ENCODE measurements at places on chromosomes 16 and 17. TPM values are rescaled to one million over a fixed set of nuclear protein-coding genes. Genes with fewer than 3 reads are reported as not detected.
A peak's percentile ranks its signal among the peaks of the same experiment; 100 is the strongest.

DNA sequence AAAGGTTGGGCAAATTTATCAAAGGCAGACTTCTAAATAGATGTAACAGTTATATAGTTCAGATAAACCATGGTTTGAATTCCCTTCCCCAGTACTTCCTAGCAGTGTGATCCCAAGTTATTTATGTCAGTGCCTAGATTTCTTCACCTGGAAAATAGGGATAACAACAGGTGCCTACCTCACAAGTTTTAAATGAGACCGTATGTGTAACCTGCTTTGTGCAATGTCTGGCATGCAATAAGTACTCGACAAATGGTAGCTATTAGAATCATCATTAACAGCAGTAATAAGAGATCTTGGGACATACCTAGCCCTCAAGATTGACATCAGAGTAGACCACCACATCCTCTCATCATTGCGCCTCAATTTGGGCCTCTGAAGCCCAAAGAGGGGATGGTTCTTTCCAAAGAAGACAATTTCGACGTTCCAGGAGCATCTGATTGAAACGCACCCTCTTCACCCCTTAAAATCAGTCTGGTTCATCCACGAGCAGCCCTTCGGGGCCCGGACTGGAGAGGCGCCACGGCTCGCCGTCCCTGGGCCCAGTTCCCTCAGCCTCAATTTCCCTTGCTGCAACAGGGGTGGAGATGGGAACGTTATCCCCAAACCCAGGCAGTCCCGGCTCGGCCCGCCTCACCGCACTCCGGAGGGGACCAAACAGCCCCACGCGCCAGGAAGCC is 541 bp downstream of the ACACA start:
- H3K4me3 ChIP-seq: peak overlapping the region; percentile 95
- no peak overlapping the region for H3K27ac ChIP-seq
- no peak for DNase-seq
- H3K27me3 ChIP-seq: peaks cover 3% of the 10 kb centered on the region

DNA sequence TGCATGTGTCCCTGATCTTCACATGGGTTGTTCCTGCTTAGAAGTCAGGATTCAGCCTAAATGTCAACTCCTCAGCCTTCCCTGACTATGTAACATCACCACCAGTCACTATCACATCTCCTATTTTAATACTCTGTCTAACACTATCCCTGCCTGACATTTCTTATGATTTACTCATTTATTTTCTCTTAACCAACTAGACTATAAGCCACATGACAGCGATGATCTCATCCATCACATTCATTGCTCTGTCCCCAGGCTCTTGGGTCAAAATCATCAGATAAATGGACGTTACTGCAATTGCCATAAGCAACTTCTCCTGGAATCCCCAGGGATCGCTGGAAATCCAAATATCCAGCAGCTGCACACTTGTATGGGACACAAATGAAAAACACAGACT is 15.7 kb downstream of the CDRT4 start:
- no peak overlapping the region for H3K4me3 ChIP-seq
- no peaks in the 10 kb centered on the region for H3K4me1 ChIP-seq
- DNase-seq: no peak
- peaks cover 14% of the 10 kb centered on the region for H3K36me3 ChIP-seq

DNA sequence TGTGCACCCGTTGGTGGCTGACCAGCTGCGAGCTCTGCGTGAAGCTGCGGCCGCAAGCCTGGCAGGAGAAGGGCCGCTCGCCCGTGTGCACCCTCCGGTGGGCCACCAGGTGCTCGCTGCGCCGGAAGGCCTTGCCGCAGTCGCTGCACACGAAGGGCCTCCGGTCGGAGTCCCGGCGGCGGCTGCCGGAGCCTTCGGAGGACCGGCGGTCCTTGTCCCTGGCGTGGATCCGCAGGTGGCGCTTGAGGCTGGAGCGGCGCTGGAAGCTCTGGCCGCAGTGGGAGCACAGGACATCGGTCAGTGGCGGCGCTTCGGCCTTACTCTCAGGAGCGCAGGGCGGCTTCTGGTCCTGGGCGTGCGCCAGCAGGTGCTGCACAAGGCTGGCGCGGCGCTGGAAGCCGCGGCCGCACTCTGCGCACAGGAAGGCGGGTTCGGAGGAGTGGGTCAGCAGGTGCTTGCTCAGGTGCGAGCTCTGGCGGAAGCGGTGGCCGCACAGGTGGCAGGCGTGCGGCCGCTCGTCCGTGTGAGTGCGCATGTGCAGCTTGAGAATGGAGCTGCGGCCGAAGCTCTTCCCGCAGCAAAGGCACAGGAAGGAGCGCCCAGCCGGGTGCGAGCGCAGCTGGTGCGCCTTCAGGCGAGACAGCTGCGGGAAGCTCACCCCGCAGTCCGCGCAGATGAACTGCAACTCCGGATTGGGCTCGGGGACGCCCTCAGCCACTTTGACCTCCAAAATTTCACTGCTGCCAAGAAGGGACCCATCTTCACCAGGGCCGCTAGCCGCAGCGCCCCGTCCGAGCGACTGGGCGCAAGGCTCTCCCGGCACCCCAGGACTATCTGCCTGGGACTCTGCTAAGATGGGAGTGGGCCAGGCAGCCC is 9.1 kb downstream of the ZSCAN10 start:
- H3K27me3 ChIP-seq: no peaks in the 10 kb centered on the region
- no peak overlapping the region for H3K4me3 ChIP-seq
- DNase-seq: no peak
- peaks cover 45% of the 10 kb centered on the region for H3K36me3 ChIP-seq
- H3K27ac ChIP-seq: no peak overlapping the region

Gene ADORA2B
- 3.1 TPM for total RNA-seq

GRCh38 chr17:75087558-75088453 is at the start of gene SLC16A5:
TSS of gene SLC16A5 (plus strand) at chr17:75087954. CDS start at chr17:75093637, 5,683 bp downstream.
- peak within 1 kb of the TSS; percentile 35 for H3K27ac ChIP-seq
- peak within 1 kb of the TSS; percentile 88 for H3K4me3 ChIP-seq
- H3K27me3 ChIP-seq: no peaks in the 10 kb centered on the region
- peak; percentile 99 for DNase-seq
- peaks cover 4% of the 10 kb centered on the region for H3K36me3 ChIP-seq

Gene FHOD1
- 70.7 TPM for total RNA-seq

DNA sequence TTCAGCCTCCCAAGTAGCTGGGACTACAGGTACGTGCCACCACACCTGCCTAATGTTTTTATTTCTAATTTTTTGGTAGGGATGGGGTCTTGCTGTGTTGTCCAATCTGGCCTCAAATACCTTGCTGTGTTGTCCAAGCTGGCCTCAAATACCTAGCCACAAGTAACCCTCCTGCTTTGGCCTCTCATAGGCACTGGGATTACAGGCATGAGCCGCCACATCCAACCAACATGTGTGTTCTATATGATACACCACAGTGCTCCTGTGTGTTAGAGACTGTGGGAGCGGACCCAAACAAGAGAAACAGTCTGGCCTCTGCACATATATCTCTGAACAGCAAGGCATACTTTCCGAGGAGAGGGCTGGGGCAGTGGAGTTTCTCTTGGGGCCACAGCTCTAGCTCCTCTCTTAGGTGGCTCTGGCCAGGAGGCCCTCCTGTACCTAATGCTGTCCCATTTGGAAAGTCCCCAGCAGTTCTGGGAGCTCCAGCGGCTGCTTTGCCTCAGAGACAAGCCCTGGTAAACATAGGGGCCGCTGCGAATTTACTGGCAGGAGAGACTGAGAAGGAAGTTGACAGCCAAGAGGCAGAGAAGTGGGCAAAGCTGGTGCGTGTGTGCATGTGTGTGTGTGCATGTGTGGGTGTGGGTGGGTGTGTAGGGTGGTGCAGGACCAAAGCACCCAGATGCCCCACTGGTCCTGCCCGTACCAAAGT is 95.0 kb downstream of the RAB11FIP4 start:
- H3K27ac ChIP-seq: no peak overlapping the region
- H3K4me3 ChIP-seq: peak overlapping the region; percentile 87
- H3K36me3 ChIP-seq: peaks cover 3% of the 10 kb centered on the region
- peaks cover 9% of the 10 kb centered on the region for H3K4me1 ChIP-seq

DNA sequence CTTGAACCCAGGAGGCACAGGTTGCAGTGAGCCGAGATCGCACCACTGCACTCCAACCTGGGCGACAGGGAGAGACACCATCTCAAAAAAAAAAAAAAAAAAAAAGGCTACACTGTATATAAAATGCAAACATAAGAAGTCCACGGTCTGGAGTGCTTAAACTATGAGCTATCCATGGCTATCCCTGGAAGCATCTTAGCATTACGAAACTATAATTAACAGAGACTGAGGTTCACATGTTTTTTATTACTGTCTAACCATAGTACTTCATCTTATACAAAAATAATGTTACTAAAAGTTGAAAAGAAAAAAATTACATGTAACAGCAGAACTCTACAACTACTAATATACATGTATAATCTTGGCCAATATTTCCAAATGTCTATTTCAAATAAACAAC is 32.8 kb downstream of the HELZ start:
- DNase-seq: no peak
- H3K27me3 ChIP-seq: no peaks in the 10 kb centered on the region
- peaks cover 15% of the 10 kb centered on the region for H3K36me3 ChIP-seq
- H3K4me1 ChIP-seq: no peaks in the 10 kb centered on the region

Gene KRTAP2-3
- total RNA-seq: not detected

Gene PRSS21
- total RNA-seq: not detected

DNA sequence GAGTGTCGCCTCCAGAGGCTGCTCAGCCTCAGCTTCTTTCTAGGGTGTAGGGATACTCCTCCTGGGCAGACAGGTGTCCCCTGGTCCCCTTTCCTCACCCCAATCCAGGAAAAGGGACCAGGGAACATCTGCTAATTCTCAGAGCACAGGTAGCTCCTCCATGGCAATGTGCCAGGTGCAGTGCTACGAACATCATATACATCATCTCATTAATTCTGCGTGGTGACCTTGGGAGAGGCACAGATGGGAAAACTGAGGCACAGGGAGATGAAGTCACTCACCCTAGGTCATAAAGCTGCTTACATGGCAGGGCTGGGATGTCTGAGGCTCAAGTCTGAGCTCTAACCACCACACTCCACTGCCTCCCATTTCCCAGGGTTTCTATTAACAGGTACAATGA is 11.7 kb downstream of the HDAC5 start:
- H3K27ac ChIP-seq: no peak overlapping the region
- no peaks in the 10 kb centered on the region for H3K27me3 ChIP-seq
- no peak overlapping the region for H3K4me3 ChIP-seq
- peaks cover 5% of the 10 kb centered on the region for H3K4me1 ChIP-seq

- no peaks in the 10 kb centered on the region for H3K4me1 ChIP-seq
- H3K27me3 ChIP-seq: no peaks in the 10 kb centered on the region
- no peak overlapping the region for H3K4me3 ChIP-seq
- no peak overlapping the region for H3K27ac ChIP-seq
- no peak for DNase-seq
- no peaks in the 10 kb centered on the region for H3K36me3 ChIP-seq
Observed at GRCh38 chr16:26672206-26672605, 394.5 kb upstream of the C16orf82 start.

- peaks cover 57% of the 10 kb centered on the region for H3K36me3 ChIP-seq
- no peak overlapping the region for H3K4me3 ChIP-seq
- DNase-seq: no peak
- no peaks in the 10 kb centered on the region for H3K27me3 ChIP-seq
- no peaks in the 10 kb centered on the region for H3K4me1 ChIP-seq
Observed at GRCh38 chr16:31079342-31079944, 5.2 kb downstream of the ZNF646 start.

DNA sequence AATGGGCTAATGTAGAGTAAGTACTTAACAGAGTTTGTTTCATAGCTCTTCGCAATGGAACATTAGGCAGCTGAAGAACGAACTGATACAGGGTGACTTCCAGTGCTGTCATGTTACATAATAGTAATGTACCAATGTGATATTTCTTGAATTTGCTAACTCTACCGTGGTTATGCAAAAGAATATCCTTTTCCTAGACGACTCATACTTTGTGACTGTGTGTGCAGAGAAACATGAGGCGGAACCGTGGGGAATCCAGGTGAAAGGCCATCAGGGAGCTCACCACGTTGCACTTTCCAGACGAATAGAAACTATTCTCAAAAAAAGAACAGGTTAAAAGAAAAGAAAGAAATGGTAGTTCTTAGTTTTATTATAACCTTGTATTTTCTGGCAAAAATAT is 13.2 kb downstream of the NOB1 start:
- no peak overlapping the region for H3K4me3 ChIP-seq
- H3K27me3 ChIP-seq: no peaks in the 10 kb centered on the region
- H3K4me1 ChIP-seq: no peaks in the 10 kb centered on the region
- DNase-seq: no peak
- no peak overlapping the region for H3K27ac ChIP-seq

DNA sequence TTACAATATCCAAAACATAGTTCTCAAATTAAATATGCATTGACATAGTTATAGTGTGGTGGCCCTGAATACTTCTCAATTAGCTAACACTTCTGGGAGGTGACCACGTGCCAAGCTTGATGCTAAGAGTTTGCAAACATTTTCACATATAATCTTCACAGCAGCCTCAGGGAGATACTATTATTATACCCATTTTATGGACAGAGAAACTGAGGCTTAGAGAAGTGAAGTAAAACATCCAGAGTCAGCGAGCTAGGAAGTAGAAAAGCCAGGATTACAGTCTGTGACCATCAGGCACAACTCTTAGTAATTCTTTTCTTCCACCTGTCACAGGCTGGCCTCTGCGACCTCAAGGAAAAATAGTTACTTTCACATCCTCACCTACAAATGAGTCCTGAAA is 102.2 kb upstream of the IRX6 start:
- no peak overlapping the region for H3K27ac ChIP-seq
- H3K4me1 ChIP-seq: no peaks in the 10 kb centered on the region
- H3K27me3 ChIP-seq: no peaks in the 10 kb centered on the region
- no peak for DNase-seq
- H3K4me3 ChIP-seq: no peak overlapping the region

- no peaks in the 10 kb centered on the region for H3K36me3 ChIP-seq
- no peak overlapping the region for H3K27ac ChIP-seq
- H3K4me1 ChIP-seq: no peaks in the 10 kb centered on the region
- no peak for DNase-seq
Observed at GRCh38 chr17:60098578-60098977, 19.9 kb upstream of the HEATR6 start.

GRCh38 chr16:2779151-2779920 is 2.3 kb upstream of the ELOB start:
- H3K4me3 ChIP-seq: peak overlapping the region; percentile 91
- H3K27me3 ChIP-seq: no peaks in the 10 kb centered on the region
- no peaks in the 10 kb centered on the region for H3K4me1 ChIP-seq
- DNase-seq: peak; percentile 33
- H3K27ac ChIP-seq: no peak overlapping the region
- H3K36me3 ChIP-seq: peaks cover 3% of the 10 kb centered on the region

DNA sequence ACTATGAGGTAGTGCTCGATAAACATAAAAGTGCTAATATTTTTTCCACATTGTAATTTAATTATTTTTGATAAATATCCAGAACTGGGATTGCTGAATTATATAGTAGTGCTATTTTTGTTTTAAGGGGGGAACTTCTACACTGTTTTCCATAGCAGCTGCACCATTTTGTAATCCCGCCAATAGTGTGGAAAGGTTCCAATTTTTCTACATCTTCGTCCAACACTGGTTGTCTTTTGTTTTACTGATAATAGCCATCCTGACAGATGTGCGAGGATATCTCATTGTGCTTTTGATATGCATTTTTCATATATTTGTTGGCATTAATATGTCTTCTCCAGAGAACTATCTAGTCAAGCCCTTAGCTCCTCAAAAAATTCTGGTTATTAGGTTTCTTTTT is 259.6 kb upstream of the KCNJ16 start:
- no peak for DNase-seq
- no peak overlapping the region for H3K4me3 ChIP-seq
- H3K36me3 ChIP-seq: no peaks in the 10 kb centered on the region
- H3K27me3 ChIP-seq: no peaks in the 10 kb centered on the region
- no peak overlapping the region for H3K27ac ChIP-seq

Gene UTS2R
- total RNA-seq: 0.94 TPM

Gene KRT33A
- not detected for total RNA-seq

Gene SPOP
- total RNA-seq: 33.7 TPM

Gene NXN
- total RNA-seq: 93.6 TPM
